CD4-positive, alpha-beta T cell treated with Interleukin-4 for 4 hours (primary cell): ENCODE measurements at places on chromosomes 13 and 19.
A peak's percentile ranks its signal among the peaks of the same experiment; 100 is the strongest.

GRCh38 chr13:113139577-113139976 is 17.0 kb downstream of the F10 start:
- no peak for DNase-seq

DNA sequence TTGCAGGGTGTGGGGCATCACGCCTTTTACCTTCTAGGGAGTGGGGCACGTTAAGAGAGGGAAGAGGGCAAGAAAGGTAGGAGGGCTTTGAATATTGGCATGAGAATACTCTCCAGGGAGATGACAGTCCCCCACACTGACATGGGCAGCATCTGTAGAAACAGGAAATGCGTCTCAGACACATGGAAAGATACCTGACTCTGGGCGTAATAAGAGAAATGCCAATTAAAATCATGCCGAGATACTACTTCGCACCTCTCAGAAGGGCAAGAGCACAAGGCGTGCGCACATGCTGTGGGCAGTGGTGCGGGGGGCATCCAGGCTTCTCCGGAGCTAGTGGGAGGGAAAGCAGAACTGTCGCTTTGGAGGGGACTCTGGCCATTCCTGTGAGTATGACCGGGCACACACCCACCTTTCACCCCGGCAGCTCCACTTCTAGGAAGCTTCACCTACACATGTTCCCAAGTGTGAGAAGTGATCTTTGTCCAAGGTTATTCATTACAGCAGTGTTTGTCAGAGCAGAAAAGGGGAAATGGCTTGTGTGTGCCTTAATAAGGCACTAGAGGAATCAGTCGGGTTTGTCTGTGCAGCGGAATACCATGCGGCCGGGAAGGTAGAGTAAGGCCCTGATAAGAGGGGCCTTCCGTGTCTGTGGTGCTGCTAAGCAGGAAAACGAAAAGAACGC is 99.5 kb downstream of the SIPA1L3 start:
- DNase-seq, result no peak

DNA sequence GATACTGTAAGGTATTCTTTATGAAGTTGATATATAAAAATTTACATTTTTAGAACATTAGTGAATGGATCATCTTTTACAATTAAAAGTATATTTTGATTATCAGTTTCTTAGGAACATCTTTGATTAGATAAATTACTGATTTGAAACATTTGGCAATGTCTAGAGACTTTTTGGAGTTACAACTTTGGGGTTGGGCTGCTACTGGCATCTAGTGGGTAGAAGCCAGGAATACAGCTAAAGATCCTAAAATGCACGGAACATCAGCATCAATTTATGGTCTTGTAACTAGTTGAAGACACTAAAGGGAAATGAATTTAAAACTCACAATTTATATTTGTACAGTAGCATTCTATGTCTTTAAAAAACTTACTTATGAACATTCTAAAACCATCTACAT is 19.9 kb downstream of the POMP start:
- DNase-seq, result no peak

GRCh38 chr13:26095846-26096610 is 44.2 kb upstream of the SHISA2 start:
- no peak for DNase-seq

DNA sequence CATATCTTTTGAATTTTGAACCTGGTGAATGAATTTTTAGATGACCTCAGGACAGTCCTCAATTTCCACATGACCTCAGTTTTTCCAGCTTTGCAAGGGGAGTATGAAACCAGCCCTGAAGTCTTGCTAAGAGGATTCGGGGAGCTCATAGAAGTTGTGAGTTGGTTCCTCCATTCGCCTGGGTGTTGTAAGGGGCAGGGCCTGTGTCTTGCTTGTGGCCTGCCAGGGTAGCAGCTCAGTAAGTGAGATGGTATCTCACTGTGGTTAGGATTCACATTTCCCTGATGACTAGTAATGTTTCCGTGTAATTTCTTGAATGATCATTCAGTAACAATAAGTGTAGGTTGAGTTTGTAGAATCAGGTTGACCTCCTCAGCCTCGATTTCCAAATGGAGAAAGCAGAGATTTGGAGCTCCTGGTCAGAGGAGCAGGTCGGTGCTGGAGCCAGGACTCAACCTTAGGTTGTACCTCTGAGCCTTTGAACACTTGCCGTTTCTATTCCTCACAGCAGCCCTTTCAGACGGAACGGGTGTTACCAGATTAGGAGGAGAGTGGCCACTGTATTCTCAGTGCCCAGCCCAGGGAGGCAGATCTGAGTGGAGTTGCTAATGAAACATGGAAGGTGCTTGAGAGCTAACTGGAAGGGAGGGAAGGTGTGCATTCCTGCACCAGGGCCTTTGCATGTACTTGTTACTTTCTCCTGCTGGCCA is 14.6 kb downstream of the NACC1 start:
- DNase-seq, result peak; percentile 74

DNA sequence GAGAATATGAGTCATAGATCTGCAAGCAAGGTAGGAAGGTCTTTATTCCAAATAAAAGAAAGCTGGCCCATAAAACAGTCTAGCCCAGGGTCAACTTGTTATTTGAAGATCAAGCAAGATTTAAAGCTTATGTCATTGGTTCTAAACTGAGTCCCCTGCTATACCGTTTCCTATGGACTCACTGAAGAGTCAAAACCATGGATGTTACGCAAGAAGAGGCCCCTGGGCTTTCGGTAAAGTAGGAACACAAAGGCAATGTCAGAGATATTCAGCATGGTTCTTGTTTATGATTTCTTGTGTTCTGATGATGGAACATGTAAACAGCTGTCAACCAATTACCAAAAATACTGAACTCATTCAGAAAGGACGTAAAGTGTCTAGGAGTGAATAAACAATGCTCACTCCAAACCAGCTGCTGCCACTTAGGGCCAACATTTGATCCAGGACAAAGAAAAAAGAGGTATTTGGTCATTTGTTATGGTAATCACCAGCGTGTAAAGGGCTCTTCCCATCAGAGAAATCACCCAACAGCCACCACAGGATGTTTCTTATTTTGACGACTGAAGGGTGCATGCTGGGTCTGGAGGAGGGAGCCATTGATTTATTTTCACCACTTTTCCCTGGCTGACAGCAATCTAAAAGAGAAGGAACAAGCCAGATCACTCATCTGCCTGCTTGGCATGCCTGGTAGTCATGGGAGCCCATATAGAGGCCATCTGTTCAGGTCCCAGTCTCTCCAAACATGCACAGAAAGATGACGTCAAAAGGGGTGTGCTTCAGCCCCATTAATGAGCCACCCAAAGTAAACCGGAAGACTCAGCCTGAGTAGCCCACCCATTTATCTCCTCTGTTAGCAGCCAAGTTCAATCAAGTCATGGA is 68.3 kb downstream of the FGF14 start:
- no peak for DNase-seq

DNA sequence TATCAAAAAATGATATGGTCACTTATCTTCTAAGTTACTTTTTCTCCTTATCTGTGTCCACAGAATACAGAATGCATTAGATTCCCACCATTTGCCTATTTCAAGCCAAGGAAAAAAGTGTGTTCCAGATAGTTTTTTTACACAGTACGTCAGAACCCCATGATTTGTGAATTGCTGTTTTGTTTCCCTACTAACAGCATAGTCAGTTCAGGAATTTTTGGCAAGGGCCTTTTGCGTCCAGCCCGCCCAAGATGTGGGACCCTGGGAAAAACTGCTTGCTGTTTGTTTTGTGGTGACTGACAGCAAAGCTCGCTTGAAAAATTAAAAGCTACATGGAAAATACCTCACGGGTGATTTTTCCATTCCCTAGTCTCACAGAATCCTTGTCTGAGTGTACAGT is 20.4 kb upstream of the FAM216B start:
- DNase-seq, result no peak

GRCh38 chr13:46795321-46795720 is 1.6 kb downstream of the ESD start:
- DNase-seq, result no peak

DNA sequence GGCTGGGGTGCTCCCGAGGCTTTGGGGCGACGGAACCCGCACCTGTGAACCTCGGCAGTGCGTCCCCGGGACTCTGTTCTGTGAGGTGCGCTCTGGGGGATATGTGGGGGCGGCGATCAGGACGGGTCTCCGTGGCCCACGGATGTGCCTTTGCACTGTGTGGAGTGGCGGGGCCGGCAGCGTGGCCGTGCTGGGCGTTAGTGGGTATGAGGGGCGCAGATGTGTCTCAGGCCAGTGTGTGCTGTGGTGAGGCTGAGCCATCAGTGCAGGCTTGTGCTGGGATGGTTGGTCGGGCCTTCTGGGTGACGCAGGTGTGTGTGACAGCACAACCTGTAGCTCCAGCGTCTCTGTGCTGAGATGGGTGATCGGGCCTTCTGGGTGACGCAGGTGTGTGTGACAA is 16.9 kb downstream of the ZNF331 start:
- DNase-seq, result no peak

DNA sequence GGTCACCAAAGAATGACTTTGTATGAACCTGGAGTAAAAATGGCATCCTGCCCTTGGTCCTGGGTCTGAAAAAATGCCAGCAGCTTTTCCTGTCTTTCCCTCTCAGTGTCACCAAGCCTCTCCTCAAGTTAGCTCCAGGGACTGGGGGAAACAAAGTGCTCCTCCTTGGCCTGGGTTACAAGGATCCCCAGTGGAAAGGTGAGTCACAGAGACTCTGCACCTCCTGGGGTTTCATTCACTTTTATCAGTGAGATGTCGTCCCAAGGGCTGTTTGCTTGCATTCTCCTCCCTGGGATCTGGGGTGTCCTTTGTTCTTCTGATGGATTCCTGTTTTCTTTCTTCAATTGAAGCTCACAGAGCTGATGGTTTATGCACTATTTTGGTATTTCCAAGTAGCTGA is 93.2 kb upstream of the CSNK1A1L start:
- DNase-seq, result no peak

- DNase-seq, result peak; percentile 62
Measured at GRCh38 chr19:6161271-6161850, 25.9 kb downstream of the ACSBG2 start.

GRCh38 chr19:8123683-8124082 is 25.7 kb downstream of the FBN3 start:
- DNase-seq, result no peak

GRCh38 chr13:26957182-26957581 is 196.6 kb upstream of the GPR12 start:
- DNase-seq, result no peak

DNA sequence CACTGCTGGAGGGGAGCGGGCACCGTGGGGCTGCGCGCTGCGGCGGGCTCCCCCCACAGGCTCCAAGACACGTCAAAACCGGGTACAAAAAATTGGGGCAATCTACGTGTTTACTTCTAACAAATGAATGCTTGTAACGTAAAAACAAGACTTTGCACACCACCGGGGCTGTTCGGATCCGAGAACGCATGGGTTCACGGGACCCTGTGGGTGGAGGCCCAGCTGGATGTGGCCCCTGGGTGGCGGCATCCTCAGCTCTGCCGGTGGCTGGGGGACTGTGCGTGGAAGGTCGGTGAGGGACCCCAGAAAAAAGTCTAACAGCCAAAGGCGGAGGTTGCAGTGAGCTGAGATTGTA is 10.3 kb upstream of the SLC7A10 start:
- no peak for DNase-seq
